T-helper 17 cell (primary cell): ENCODE measurements at places on chromosomes 11 and 22. TPM values are rescaled to one million over a fixed set of nuclear protein-coding genes. Genes with fewer than 3 reads are reported as not detected.

CCDC34 gene
- total RNA-seq, result 1.8 TPM

CASP12 gene
- not detected for total RNA-seq

MN1 gene
- total RNA-seq, result 0.40 TPM

CDHR5 gene
- not detected for total RNA-seq

GDPD4 gene
- not detected for total RNA-seq

ST3GAL4 gene
- 4.8 TPM for total RNA-seq

OSM gene
- total RNA-seq, result 35.2 TPM
